NCI-H187 treated with DMSO at 0.1 percent for 48 hours (cell line): ENCODE measurements at places on chromosomes 3 and 15.

DNA sequence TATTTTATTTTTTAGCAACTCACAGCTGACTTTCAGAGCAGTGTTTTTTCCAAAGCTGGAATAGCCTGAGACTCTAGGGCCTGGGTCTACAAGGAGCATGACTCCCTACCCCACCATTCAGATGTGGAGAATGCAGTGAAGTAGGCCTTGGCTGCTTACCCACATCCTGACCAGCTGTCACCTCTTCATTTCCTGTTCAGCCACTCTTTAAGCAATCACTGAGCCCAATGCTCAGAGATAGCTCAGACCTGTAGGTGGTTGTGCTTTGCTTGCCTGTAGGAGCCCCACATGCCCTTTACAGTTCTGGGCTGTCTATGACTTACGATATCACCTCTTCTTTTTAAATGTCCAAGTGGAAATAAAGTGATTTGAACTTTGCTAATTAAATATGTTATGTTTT is 148.1 kb downstream of the NEK11 start:
- no peak for DNase-seq

DNA sequence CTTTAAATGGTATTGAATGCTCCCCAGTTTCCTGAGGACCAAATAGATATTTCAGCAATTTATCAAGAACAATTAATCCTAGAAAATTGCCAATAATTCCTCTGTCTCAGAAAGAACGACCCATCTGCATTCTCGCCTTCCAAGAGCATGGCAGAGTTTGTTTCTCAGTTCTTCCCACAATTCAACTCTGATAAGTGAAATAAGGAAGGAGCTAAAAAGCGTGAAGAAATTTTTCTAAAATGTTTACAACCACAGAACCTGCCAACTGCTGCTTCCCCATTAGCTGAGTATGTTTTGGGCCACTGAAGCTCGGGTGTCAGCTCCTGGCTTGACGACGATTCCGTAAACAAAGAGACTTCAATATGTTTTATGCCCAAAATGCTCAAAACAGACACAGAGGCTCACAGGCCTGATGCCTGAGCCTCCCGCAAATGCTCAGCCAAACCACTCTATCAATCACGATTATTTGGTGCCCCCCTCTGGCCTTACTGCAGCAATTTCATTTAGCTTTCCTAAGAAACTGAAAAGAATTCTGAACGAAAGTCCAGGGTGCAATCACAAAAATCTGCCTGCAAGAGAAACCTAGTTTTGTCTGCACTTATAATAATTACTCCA is 259.2 kb upstream of the CCDC54 start:
- DNase-seq, result no peak

GRCh38 chr15:49468481-49468839 is 45.4 kb downstream of the FGF7 start:
- no peak for DNase-seq

DNA sequence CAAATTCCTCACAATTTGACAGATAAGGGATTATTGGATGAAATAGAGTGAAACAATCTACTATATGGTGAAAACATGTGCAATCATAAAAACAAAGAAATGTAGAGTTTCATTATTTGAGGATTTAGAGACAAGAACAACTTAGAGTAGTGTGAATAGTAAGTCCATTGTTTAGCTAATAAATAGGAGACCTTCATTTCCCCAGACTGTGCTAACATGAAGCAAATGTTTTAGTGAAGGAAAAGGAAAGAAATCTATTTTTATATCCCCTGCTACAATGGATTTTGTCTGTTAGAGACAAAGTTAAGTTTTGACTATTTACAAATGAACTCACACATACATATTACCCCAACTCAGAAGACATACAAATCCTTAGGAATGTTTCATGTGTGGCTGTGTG is 77.8 kb downstream of the EFL1 start:
- DNase-seq, result no peak

- DNase-seq, result no peak
Observed at GRCh38 chr3:155382396-155383042, 89.0 kb upstream of the STRIT1 start.

- DNase-seq, result no peak
Observed at GRCh38 chr3:143727391-143727790, 120.9 kb downstream of the SLC9A9 start.

DNA sequence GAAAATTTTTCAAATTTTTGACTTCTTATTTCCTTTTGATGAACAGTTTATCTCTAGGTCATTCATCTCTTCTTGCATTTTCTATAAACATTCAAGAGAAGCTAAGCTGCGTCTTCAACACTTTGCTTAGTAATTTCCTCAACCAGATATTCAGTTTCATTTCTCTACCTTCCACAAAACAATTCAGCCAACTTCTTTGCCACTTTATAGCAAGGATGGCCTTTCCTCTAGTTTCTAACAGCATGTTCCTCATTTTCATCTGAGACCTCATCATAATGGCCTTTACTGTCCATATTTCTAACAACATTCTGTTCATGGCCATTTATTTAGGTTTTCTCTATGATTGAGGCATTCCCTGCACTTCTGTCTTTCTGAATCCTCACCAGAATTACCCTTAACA is 90.0 kb downstream of the ARIH1 start:
- DNase-seq, result no peak

DNA sequence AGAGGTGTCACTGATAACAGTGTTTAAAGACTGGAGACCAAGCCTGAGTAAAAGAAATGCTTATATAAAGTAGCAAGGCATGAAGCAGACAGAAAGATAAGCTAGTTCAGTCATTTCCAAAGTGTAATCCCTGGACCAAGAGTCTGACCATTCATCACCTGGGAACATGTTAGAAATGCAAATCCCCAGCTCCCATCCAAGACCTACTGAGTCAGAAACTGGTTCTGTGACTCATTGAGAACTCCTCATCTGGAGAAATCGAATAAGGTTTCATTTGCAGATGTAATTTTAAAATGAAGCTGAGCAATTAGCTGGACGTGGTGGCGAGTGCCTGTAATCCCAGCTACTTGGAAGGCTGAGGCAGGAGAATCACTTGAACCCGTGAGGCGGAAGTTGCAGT is 473.9 kb upstream of the UBE2E2 start:
- DNase-seq, result no peak

- DNase-seq, result no peak
Observed at GRCh38 chr3:128994173-128994512, 267 bp upstream of the CFAP92 start.

DNA sequence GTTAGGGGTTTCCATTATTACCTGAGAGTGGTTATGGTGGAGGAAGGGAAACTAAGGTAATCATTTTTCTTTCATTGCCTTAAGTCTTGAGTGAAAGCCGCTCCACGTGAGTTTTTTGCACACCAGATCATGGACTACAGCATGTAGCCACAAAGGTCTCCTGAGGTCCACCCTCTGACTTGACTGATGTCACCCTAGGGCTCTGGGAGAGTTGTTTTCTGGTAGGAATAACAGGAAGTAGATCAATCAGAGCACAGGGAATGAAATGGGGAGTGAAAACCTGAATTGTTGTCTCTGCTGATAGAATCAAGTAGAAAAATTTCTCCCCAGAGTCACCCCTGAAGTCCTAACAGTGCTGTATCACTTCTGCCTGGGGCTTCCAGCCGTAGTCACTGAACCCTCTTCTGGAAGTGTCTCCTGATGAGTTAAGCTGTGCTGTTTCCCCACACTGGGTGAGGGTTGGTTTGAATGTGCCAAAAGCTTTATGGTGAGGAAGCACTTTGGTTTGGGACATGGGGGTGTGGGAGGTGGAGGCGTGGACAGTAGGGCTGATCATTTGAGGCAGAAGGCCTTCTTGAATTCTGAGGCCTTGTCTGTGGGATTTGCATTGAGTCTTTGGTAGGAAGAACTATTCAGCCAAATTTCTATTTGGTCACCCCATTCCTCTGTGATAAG is 64.3 kb downstream of the SLCO3A1 start:
- no peak for DNase-seq

DNA sequence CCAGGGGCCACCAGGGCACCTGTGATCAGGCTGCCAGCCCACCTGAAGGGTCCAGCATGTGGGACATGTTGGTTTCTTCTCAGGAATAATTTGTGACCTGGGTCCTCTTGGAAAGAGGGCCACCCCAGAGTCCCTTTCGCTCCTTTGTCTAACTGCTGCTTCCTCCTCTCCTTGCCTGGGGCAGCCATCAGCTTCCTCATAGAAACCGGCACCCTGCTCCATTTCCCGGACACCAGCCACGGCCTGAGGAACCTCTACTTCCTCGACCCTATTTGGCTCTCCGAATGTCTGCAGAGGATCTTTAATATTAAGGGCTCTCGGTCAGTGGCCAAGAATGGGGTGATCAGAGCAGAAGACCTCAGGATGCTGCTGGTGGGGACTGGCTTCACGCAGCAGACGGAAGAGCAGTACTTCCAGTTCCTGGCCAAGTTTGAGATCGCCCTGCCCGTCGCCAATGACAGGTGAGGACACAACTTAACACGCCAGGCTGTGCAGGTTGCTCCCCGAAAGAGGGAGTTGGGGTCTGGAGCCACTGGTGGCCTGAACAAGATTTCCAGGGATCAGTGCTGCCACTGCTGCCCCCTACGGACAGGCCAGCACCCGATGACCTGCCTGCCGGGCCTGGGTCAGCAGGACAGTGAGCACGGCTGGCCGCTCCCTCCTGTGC is 109.7 kb downstream of the LRRK1 start:
- DNase-seq, result no peak

DNA sequence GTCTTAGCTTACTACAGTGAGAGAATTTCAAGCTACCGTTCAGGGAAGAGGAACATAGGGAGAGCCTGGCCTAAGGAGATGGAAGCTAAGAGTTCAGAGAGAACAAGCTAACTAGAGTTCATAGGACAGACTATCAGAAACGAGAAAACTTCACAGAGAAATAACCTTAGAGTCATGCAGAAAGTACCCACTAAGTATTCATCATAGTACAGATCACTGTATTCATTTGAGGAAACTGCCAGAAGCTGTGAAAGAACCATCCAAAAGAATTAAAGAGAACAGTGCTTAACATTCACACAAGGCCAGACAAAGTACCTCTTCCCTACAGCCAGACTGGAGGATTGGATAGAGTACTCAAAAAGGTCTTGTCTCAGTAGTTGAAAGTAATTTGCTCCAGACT is 15.2 kb upstream of the GBE1 start:
- no peak for DNase-seq

DNA sequence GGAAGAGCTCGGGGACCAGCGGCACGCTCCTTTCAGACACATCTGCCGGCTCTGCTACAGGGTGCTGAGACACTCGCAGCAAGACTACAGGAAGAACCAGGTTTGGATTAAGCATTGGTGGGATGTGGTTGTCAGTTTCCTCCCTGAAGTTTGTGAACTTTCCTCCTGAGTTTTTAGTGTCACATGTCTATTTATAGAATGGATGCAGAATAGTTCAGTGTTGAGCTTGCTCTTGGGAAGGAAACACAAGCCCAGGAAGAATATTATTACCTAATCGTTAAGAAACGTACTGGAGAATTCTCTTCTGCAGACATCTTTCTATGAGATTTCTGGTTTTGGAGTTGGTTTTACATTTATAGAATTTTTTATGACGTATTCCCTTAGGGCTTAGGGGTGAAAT is 172.0 kb downstream of the ITPR1 start:
- no peak for DNase-seq

GRCh38 chr3:16496008-16496407 is 17.5 kb downstream of the RFTN1 start:
- no peak for DNase-seq

DNA sequence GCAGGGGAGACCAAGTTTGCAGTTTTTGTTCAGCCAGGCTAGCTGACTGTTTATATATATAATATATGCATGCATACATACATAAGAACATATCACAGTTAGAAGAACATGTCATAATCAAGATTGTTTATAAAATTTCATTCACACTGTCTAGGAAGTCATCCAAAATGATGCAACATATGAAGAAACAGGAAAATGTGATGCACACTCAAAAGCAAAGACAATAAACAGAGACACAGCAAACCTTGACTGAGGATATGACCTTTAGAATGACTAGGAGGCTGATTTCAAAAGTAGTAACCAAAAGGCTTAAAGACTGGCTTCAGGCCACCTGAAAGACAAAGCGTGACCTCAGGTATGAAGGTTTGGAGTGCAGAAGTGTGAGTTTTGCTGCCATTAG is 166.2 kb upstream of the NDN start:
- DNase-seq, result no peak

GRCh38 chr3:42822828-42823227 is 13.6 kb downstream of the ACKR2 start:
- DNase-seq, result no peak

DNA sequence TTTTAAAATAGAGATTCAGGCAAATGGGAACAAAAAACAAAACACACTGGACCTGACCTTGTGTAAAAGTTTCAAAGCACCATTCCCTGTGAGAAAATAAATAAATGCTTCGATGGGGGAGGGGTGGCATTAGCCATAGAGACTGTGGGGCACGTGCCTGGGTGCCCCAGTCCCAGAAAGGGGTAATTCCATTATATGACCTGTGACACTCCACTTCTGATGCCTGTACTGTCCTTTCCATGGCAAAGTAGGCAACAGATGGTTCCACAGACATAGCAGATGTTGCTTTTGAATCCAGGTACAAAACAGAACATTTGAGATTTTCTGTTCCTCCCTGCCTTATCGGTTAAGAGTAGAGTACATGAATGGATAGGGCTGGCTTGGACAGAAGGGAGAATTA is 3.9 kb downstream of the PHLDB2 start:
- DNase-seq, result no peak

- no peak for DNase-seq
Observed at GRCh38 chr3:40258555-40258954, 51.0 kb upstream of the EIF1B start.

DNA sequence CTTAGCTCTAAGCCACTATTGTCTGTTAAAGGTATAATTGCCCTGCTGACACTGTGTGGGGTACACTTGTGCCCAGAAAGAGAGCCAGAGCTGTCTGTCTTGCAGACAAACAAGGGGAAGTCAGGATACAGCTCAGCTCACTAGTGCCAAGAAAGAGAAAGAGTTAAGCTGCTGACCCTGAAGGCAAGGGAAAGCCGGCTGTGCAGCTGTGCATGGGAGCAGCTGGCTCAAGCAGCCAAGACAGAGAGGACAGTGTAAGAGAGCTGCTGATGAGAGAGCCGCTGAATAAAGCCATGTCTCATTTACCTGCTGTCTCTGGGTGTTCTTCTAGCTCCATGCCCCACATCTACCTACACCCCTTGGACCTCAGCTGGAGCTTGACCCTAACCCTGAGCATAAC is 428.1 kb upstream of the NAALADL2 start:
- DNase-seq, result no peak

GRCh38 chr15:31365032-31365654 is 38.5 kb downstream of the KLF13 start:
- no peak for DNase-seq

GRCh38 chr15:100515758-100516157 is 13.0 kb downstream of the CERS3 start:
- no peak for DNase-seq

GRCh38 chr15:72764656-72765055 is 18.9 kb downstream of the ADPGK start:
- no peak for DNase-seq

DNA sequence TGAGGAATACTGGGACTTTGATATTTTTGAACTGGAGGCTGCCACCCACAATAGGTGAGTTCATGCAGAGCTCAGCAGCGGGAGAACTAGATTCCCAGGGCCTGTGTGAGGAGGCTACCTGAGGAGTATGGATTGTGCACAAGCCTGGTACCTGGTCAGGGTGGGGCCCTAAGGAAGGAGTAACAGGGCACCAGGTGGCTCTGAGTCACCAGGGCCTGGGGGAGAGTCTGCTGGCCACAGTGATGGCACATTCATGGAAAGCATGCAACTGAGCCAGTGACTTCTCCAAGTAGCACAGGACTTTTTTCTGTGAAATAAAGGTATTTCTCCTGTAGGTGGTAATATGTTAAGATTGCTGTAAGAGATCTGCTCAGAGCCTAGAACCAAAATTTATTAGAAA is 134.4 kb downstream of the PDE8A start:
- no peak for DNase-seq
